ENCODE measurements at places on chromosomes 1 and 21.

- DNase-seq: no peak
These were observed 49.9 kb upstream of the EDN2 start for GRCh38 chr1:41534181-41535076.

GRCh38 chr1:207045453-207045852 lies 5.6 kb downstream of the YOD1 start:
- DNase-seq: no peak

DNA sequence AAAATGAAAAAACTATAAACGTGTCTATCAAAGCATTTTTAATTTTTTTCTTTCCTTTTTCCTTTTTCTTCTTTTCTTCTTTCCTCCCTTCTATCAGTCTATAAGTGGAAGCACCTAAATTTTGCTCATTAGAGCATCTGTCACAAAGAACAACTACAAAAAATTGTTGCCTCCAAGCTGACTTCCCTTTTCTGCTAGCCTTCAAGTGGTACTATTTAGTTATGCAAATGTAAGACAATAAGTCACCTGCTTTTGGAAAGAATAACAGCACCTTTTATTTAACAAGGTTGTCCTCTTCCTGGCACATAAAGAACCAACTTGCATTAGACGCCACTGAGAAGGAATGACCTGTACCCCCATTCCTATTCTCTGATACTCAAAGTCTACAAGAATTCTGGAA lies 45.0 kb upstream of the C1orf53 start:
- DNase-seq: no peak

- peak; percentile 58 for DNase-seq
These were observed 40.4 kb upstream of the EIF4G3 start for GRCh38 chr1:21216835-21217811.

GRCh38 chr1:246267426-246267825 lies 239.7 kb downstream of the SMYD3 start:
- no peak for DNase-seq

DNA sequence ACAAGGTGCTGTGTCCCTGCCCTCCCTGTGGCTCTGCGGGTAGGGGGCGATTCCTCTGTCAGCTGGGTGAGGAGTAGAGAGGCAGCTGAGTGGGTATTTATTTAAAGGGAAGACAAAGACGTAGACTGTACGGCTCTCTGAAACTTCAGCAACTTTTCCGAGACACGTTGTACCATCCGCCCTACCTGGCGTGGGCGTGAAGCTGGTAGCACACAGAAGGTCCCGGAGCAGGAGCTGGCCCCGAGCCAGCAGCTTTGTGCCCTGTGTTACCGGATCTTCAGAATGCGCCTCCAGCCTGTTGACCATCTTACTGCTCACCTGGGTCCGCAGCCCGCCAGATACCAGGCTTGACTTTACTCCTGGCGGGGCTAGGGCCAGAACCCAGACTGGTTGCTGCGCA lies 34.9 kb downstream of the PRKCZ start:
- DNase-seq: no peak

- DNase-seq: no peak
These were observed 14.4 kb downstream of the LAMC2 start for GRCh38 chr1:183200451-183200850.

DNA sequence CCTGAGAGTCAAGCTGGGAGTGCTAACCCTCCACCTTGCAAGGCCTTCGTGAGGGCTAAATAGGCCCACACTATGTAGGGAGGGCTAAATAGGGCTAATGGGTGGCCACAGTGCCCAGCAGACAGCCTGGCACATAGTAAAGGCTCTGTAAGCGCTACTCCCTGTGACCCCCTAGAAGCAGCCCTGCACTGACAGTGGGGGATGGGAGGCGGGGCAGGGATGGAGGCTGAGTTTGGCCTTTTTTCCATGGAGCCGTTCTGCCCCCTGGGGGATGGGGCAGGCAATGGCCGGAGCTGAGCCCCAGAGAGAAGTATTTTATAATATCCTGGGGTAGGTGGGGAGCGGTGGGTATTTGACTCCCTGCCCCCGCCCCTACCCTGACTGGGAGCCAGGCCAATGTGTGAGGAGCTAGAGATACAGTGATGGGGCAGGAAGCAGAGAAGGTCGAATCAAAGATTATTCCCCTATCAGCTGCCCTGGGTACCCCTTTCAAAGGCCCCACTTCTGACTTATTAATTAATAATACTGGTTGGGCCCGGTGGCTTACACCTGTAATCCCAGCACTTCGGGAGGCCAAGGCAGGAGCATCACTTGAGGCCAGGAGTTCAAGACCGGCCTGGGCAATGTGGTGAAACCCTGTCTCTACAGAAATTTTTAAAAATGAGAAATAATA lies 42.3 kb downstream of the LACTBL1 start:
- DNase-seq: no peak

- DNase-seq: no peak
These were observed 14.0 kb upstream of the PKP1 start for GRCh38 chr1:201269281-201269680.

GRCh38 chr1:86906419-86906818 lies 7.5 kb downstream of the SELENOF start:
- no peak for DNase-seq

GRCh38 chr1:106962591-106962990 lies 93.9 kb upstream of the PRMT6 start:
- no peak for DNase-seq

Data from activated CD4-positive, alpha-beta T cell treated with anti-CD3 and anti-CD28 coated beads for 4 hours (primary cell).